ENCODE measurements at places on chromosomes 5 and 9.

GRCh38 chr5:95870105-95870672, 47.7 kb upstream of the GLRX start:
- peak; percentile 43 for DNase-seq

- DNase-seq: peak; percentile 39
These were observed 21.1 kb downstream of the UIMC1 start for GRCh38 chr5:176985516-176985915.

GRCh38 chr5:44542470-44542869, 153.2 kb upstream of the FGF10 start:
- DNase-seq: no peak

- DNase-seq: no peak
These were observed 58.6 kb downstream of the PRKACG start for GRCh38 chr9:68955330-68955729.
